GM12892 (cell line): ENCODE measurements at places on chromosomes 12 and 14.
A peak's percentile ranks its signal among the peaks of the same experiment; 100 is the strongest.

DNA sequence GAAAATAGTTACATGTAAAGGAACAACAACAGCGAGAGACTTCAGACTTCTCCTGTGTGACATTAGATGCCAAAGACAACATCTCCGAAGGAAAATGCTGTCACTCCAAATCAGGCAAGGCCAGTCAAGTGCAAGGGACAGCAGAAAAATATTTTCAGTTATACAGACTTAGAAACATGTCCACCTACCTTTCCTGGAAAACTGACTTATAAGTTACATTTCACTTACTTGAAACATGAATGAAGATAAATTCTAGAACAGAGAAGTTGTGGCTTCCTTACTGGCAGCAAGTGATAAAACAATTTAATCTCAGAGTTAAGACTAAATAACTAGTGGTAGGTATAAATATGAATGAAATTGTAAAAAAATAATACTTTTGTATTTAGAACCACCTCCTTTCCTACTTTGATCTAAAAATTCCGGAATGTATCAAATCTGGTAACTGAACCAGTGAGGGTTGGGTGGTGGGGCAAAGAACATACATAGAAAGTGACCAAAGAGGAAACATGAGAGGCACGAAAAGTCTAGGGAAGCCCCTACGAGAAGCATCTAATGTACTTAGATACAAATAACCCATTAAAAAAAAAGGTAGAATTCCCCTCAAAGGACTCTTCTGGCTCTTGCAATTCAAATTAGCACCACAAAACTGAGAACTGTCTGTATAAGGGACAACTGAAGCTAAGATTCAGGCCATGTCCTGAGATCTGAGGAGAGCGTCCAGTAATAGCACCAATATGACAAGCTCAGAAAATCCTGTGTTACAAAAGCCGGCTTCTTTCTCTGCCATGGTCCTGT, 21.2 kb downstream of the MTHFD1 start:
- no peak for DNase-seq

GRCh38 chr14:101843665-101844064, 82.2 kb downstream of the PPP2R5C start:
- no peak for DNase-seq

GRCh38 chr12:57475271-57476161, 4.2 kb downstream of the ARHGAP9 start:
- no peak for DNase-seq

DNA sequence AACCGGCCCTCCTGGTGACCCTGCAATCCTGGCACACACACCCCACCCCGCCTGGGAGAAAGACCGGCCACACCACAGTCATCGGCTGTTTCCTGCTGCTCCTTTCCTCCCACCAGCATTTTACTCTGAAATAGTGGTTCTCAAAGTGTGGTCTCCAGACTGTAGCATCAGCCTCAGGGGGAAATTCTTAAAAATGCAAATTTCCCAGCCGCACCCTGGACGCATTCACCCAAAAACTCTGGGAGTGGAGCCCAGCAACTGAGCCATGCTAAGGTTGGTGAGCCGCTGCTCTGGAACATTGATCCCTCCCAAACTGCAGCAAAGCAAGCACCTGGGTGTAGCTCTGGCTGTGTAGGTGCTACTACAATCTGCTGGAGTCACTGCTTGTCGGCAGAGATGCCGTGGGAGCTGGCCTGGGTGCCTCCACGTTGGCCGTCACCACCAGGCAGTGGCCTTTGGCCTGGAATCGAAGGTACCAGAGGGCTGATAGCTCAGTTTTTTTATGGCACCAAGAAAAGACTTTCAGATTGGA, 38.4 kb upstream of the BCL2L14 start:
- no peak for DNase-seq

DNA sequence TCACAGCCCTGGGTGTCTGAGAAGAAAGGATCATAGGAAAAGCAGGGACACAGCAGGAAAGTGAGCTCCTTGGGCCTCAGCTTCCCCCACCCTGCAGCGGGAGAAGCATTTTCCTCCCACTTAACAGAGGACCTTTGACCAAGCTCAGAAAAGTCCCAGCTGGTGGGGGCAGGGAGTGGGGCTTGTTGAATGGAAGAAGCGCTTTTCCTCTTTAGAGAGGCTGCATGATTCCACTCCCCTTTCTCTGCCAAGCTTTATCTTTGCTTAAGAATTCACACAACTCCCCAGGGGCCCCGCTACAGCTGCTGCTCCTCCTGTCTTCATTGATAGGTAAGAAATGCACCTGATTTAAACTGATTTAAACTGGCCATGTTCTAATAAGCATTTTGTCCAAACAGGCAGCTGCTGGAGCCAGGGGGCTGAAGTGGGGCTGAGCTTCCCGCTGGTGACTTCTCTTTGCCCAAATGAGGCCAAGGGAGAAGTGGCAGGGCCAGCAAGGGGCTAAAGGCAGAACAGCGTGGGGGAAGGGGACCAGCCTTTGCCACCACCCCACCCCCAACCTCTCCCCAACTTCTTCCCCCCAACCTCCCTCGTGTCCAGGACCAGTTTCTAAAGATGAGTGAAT, 1.7 kb upstream of the PAPLN start:
- no peak for DNase-seq

- DNase-seq = no peak
Observed at GRCh38 chr12:104171785-104172569, 34.0 kb upstream of the NFYB start.

DNA sequence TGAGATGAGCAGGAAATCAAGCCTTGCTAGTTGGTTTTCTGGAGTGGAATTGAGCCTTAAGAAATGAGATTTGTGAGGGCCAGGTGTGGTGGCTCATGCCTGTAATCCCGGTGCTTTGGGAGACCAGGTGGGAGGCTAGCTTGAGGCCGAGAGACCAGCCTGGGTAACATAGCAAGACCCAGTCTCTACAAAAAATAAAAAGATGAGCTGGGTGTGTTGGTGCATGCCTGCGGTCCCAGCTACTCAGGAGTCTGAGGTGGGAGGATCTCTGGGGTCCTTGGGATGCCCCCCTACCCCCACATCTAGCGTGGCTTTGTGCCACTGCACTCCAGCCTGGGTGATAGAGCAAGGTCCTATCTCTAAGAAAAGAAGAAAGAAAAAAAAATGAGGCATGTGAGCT, 104.2 kb upstream of the RTL1 start:
- DNase-seq = no peak

- no peak for DNase-seq
Observed at GRCh38 chr12:95413576-95413975, 60.4 kb upstream of the METAP2 start.

- no peak for DNase-seq
Observed at GRCh38 chr12:85821206-85821605, 15.0 kb downstream of the RASSF9 start.

GRCh38 chr12:49026678-49027480, 8.3 kb upstream of the PRKAG1 start:
- DNase-seq = no peak

DNA sequence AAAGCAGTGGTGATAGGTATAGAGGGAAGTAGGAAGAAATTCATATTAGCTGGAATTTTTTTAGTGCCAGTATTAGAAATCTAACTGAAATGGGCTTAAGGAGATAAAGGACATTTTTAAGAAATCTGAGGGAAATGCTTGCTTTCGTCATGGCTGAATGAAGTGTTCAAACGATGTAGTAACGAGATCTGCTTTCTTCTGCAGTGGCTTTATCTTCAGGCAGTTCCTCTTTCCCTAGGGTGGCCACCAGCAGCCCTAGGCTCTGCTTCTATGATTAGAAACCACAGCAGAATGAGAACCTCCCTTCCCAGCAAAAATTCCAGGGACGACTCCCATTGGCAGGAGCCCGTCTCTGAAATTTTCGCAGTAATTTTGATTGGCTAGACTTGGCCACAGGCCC, 163.9 kb upstream of the FRMD6 start:
- no peak for DNase-seq

GRCh38 chr12:2583091-2583497, 211.7 kb upstream of the FKBP4 start:
- DNase-seq = peak; percentile 83

DNA sequence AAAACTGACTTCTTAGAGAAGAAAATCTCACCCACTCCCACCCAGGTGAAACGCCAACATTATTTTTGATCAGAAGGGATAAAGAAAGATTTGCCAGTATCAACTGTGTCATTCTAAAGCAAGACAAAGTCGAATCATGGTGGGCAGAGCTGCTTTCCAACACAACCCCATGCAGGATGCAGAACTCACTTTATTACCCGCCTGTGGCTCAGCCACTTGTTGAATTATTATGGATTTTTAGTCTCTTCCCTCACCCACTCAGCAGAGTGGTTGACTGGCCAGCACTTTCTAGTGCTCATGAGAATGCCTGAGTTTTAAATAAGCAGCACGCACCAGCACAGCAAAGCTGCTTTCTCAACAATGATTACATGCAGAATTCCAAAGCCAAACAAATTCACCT, 32.1 kb downstream of the CRACR2A start:
- no peak for DNase-seq

DNA sequence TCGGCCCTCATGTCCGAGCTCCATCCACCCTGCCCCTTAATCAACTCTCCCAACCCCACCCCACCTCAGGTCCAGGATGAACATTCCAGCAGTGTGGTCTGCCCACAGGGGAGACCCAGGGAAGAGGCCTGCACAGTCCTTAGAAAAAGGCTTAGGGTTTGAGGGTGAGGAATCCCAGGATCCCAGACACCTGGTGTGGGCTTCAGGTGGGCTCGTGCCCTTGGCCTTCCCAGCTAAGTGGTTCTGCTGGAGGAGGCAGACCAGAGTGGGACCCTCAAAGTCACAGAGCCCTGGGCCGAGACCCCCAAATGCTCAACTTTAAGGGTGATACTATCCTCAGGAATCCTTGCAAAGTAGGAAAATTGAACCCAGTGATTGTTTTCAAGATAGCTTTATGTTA, 25.4 kb upstream of the PPP2R5C start:
- DNase-seq = no peak

DNA sequence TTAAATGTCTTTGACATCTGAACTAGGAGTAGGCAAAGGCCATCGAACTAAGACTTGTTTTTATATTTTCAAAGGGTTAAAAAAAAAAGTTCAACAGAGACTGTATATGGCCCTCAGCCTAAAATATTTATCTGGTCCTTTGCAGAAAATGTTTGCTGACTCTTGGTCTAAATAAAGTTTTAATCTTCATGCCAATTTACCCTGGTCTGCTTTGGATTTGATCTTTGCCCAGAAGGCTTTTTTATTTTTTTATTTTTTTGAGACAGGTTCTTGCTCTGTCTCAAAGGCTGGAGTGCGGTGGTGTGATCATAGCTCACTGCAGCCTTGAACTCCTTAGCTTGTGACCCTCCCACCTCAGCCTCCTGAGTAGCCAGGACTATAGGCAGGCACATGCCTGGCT, 47.1 kb downstream of the SPATS2 start:
- DNase-seq = no peak

DNA sequence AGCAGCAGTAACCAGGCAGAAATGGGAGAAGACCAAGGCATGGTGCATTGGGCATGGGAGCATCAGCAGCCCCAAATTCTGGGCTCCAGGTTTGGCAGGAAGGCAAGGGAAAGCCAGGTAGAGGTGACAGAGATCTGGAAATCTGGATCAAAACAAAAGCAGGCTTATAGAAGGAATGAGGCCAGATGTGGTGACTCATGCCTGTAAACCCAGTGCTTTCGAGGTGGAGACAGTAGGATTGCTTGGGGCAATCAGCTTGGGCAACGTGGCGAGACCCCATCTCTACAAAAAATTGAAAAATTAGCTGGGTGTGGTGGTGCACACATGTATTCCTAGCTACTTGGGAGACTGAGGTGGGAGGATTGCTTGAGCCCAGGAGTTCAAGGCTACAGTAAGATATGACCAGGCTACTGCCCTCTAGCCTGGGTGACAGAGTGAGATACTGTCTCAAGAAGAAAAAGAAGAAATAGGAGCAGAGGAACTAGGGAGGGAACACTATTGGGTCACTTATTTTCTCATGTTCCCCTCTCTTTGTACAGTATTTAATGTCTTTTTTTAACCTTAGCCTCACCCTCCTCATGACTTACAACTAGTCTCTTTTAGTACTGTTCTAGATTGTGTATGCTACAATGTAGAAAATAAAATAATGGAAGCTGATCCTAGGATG, 25.1 kb downstream of the SLC4A8 start:
- no peak for DNase-seq

GRCh38 chr12:123148655-123149054, 2.2 kb downstream of the PITPNM2 start:
- DNase-seq = no peak

DNA sequence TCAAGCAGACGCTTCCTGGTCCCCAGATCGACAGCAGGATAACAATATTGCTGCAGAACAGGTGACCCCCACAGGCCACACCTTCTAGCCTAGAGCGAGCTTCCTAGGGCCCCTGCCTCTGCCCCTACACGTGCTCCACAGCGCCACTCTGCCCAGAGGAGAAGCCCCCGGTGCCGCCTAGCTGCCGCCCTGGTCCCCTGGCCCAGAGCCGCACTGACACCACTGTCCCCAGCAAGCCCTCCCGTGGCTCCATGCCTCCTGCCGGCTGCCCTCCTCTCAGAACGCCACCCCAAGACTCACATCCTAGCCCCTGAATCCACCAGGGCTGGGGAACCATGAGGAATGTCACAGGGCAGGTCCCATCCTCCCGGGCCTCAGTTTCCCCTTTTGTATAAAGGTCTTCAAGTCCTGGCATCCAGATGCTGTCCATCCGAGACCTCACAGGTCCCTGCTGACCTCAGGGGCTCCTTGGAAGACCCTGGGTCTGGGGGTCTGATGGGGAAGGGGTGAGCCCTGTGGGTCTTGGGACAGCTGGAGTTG, 31.0 kb downstream of the JAG2 start:
- DNase-seq = no peak

DNA sequence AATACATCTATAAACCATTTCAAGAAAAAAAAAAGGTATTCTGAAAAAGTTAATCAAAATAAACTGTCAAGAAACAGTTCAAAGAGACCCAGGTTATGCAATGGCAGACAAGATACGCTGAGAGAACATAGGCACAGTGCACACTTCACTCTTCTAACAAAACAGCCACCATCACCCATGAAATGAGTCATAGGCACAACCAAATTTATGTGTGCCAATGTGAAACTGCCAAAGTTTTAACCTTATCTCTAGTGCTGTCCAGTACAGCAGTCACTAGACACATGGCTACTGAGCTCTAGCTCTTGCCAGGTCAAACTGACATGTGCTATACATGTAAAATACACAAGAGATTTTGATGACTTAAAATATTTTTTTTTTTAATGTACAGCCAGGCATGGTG, 1.4 kb downstream of the CEP128 start:
- no peak for DNase-seq
